HepG2 (cell line): ENCODE measurements at places on chromosomes 16 and 17. TPM values are rescaled to one million over a fixed set of nuclear protein-coding genes. Genes with fewer than 3 reads are reported as not detected.
A peak's percentile ranks its signal among the peaks of the same experiment; 100 is the strongest.

Gene KRT28
- not detected in 2 replicates for total RNA-seq

GRCh38 chr16:67750466-67750865 lies 31.4 kb upstream of the GFOD2 start:
- no peaks in the 10 kb centered on the region for H3K27me3 ChIP-seq
- no peak overlapping the region for H3K4me3 ChIP-seq
- no peak overlapping the region for H3K27ac ChIP-seq
- no peak for DNase-seq
- H3K4me1 ChIP-seq, result no peaks in the 10 kb centered on the region

GRCh38 chr17:29760279-29761039 lies 137.7 kb upstream of the CORO6 start:
- H3K4me1 ChIP-seq, result peaks cover 14% of the 10 kb centered on the region
- peak overlapping the region; percentile 61 for H3K4me3 ChIP-seq
- peak overlapping the region; percentile 64 for H3K27ac ChIP-seq
- no peaks in the 10 kb centered on the region for H3K36me3 ChIP-seq
- no peak for DNase-seq
- H3K27me3 ChIP-seq, result no peaks in the 10 kb centered on the region

DNA sequence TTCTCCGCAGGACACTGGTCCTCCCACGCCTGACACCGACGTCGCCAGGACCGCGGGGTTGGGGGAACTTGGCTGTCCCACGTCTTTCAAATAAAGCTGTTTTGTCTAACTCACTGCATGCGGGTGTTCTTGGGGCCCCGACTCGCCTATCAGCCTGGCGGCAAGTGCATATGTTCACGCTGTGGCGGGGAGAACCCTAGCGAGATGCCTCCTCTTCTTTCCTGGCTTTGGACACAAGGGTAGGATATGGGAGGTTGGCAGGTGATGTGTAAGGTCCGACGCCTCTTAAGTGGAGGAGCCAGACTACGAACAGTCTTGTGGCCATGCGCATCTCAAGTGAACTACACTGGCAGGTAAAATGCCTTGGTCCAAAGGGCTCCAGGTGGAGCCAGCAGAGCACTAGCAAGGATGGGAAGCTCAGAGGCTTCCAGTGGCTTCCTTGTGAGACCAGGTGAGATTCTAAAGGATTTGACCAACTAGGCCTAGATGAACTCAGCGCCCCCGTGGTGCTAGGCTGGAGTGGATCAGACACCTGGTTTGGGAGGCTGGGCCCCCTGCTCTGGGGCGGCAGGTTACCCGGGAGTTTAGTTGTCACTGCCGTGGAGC lies 873 bp upstream of the RPS2 start:
- H3K4me3 ChIP-seq, result peak overlapping the region; percentile 94
- H3K36me3 ChIP-seq, result peaks cover 19% of the 10 kb centered on the region; the same call in 2 of the 3 replicates
- H3K27ac ChIP-seq, result peak overlapping the region; percentile 73
- no peaks in the 10 kb centered on the region for H3K27me3 ChIP-seq
- H3K4me1 ChIP-seq, result peaks cover 41% of the 10 kb centered on the region

Gene PTX4
- total RNA-seq, result not detected in 2 replicates

Gene KRT27
- total RNA-seq, result not detected in 2 replicates

DNA sequence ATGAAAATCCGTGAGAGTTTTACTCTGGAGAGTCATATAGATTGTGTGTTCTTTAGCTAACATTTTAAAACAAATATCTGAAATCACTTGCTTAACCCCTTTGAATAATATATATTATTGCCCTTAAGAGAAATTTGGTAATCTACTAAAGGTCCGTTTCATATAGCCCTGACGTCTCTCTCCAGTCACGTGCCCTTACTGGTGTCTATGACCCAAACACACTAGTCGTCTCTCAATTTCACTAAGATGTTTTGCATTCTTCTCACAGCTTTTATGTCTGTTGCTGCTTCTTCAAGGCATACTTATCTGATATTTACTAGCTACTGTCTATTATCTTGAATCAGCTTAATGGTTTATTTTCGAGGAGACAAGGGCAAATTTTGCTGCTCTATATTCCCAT lies 409.9 kb downstream of the KCNJ18 start:
- DNase-seq, result no peak
- no peak overlapping the region for H3K27ac ChIP-seq
- no peaks in the 10 kb centered on the region for H3K36me3 ChIP-seq
- H3K4me3 ChIP-seq, result no peak overlapping the region
- H3K4me1 ChIP-seq, result no peaks in the 10 kb centered on the region
- H3K27me3 ChIP-seq, result no peaks in the 10 kb centered on the region

DNA sequence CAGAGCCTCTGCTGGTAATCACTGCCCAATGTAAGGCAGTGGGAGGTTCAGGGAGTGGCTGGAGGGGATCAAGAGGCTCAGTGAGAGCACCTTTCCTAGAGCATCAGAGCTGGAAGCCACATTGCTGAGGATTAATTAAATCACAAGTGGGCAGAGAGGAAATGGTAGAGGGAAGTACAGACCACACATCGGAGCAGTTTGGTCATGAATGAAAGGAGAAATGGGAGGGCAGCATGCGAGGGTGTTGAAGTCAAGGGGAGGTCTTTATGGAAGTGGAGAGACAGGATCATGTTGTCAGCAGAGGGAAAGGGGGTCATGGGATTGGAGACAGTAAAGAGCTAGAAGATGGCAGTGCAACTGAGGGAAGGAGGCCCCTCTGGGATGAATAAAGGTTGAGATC lies 2.3 kb downstream of the CCL17 start:
- DNase-seq, result no peak
- H3K4me1 ChIP-seq, result peaks cover 25% of the 10 kb centered on the region; the same call in 1 of the 2 replicates
- no peaks in the 10 kb centered on the region for H3K36me3 ChIP-seq
- H3K4me3 ChIP-seq, result no peak overlapping the region

Gene ZP2
- total RNA-seq, result not detected in 2 replicates

GRCh38 chr17:12600349-12600748 lies 65.3 kb upstream of the MYOCD start:
- H3K36me3 ChIP-seq, result no peaks in the 10 kb centered on the region
- no peak overlapping the region for H3K4me3 ChIP-seq
- H3K27me3 ChIP-seq, result no peaks in the 10 kb centered on the region
- no peaks in the 10 kb centered on the region for H3K4me1 ChIP-seq

GRCh38 chr16:27841911-27842310 lies 221.6 kb downstream of the GSG1L start:
- no peak for DNase-seq
- H3K27me3 ChIP-seq, result peaks cover 36% of the 10 kb centered on the region; the same call in 2 of the 3 replicates
- no peaks in the 10 kb centered on the region for H3K36me3 ChIP-seq
- H3K4me3 ChIP-seq, result no peak overlapping the region
- H3K4me1 ChIP-seq, result no peaks in the 10 kb centered on the region

- H3K27me3 ChIP-seq, result no peaks in the 10 kb centered on the region; the same call in 1 of the 2 replicates
- H3K27ac ChIP-seq, result no peak overlapping the region
- peak; percentile 43 for DNase-seq
- peaks cover 22% of the 10 kb centered on the region for H3K4me1 ChIP-seq
These were observed 62.1 kb downstream of the CRISPLD2 start for GRCh38 chr16:84881702-84882521.

GRCh38 chr16:10743227-10743609 lies 424 bp upstream of the NUBP1 start:
- peaks cover 3% of the 10 kb centered on the region for H3K36me3 ChIP-seq
- H3K4me3 ChIP-seq, result peak overlapping the region; percentile 77
- peak overlapping the region; percentile 94 for H3K27ac ChIP-seq
- no peak for DNase-seq
- H3K27me3 ChIP-seq, result no peaks in the 10 kb centered on the region; the same call in 2 of the 3 replicates

GRCh38 chr16:27921134-27921533 lies 142.4 kb downstream of the GSG1L start:
- H3K27ac ChIP-seq, result no peak overlapping the region
- no peaks in the 10 kb centered on the region for H3K4me1 ChIP-seq
- H3K4me3 ChIP-seq, result no peak overlapping the region
- DNase-seq, result no peak
- H3K36me3 ChIP-seq, result no peaks in the 10 kb centered on the region

DNA sequence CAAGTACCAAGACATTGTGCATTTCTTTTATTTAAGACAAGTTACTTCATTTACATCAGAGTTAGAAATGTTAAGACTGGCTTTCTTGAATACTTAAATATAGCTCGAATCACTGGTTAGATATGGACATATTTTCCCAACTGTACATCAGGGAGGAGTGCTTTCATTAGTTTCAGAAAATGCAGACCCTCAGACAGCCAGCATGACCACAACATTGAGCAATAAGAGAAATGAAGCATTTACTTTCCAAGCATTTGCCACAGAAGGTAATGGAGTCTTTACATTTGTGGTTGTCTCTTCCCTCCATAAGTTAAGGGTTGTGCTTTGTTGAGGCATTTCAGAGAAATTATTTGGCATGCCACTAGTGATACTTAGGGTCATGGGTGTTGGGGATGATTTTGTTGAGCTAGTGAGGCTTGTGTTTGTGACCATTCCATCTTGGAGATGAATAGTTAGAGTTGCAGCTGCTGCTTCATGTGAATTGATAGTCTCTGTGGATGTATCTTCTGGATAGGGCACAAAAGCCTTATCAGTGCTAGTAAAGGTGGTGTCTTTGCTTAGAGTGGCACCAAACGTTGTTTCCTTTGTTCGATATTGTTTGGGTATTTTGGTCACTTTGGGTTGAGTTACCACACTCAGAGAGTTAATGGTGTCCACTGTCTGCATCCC lies 2.1 kb downstream of the OMG start:
- no peak overlapping the region for H3K27ac ChIP-seq
- no peak overlapping the region for H3K4me3 ChIP-seq
- H3K36me3 ChIP-seq, result no peaks in the 10 kb centered on the region
- H3K27me3 ChIP-seq, result no peaks in the 10 kb centered on the region

GRCh38 chr17:5467416-5467815 lies 1.4 kb downstream of the DHX33 start:
- no peak for DNase-seq
- H3K27ac ChIP-seq, result peak overlapping the region; percentile 91
- H3K27me3 ChIP-seq, result no peaks in the 10 kb centered on the region; the same call in 2 of the 3 replicates
- peak overlapping the region; percentile 97 for H3K4me3 ChIP-seq

GRCh38 chr16:68272507-68273209 lies 8.3 kb downstream of the SLC7A6 start:
- H3K4me1 ChIP-seq, result peaks cover 80% of the 10 kb centered on the region
- DNase-seq, result no peak
- H3K27me3 ChIP-seq, result no peaks in the 10 kb centered on the region
- peaks cover 19% of the 10 kb centered on the region for H3K36me3 ChIP-seq
- peak overlapping the region; percentile 23 for H3K27ac ChIP-seq

Gene PIK3R6
- not detected in 2 replicates for total RNA-seq

Gene TNFSF12
- total RNA-seq, result 0.73 and 0.93 TPM in 2 replicates

Gene RHBDL3
- 0.09 TPM in 1 of 2 replicates, not detected in the other for total RNA-seq

Gene TAT
- total RNA-seq, result 1.6 and 2.2 TPM in 2 replicates

GRCh38 chr17:3795390-3796102 lies 5.4 kb downstream of the ITGAE start:
- peak; percentile 78 for DNase-seq
- no peaks in the 10 kb centered on the region for H3K27me3 ChIP-seq
- H3K36me3 ChIP-seq, result no peaks in the 10 kb centered on the region
- H3K4me3 ChIP-seq, result no peak overlapping the region; the same call in 1 of the 2 replicates

- no peak overlapping the region for H3K27ac ChIP-seq
- no peaks in the 10 kb centered on the region for H3K36me3 ChIP-seq
- H3K4me1 ChIP-seq, result peaks cover 7% of the 10 kb centered on the region
- H3K27me3 ChIP-seq, result no peaks in the 10 kb centered on the region
- no peak for DNase-seq
These were observed 60.1 kb upstream of the DYNLRB2 start for GRCh38 chr16:80480664-80481063.

- no peak overlapping the region for H3K27ac ChIP-seq
- H3K4me1 ChIP-seq, result no peaks in the 10 kb centered on the region
- H3K27me3 ChIP-seq, result no peaks in the 10 kb centered on the region; the same call in 1 of the 2 replicates
- no peak overlapping the region for H3K4me3 ChIP-seq
These were observed 7.1 kb downstream of the ASPA start for GRCh38 chr17:3482852-3483251.

Gene GAS2L2
- not detected in 2 replicates for total RNA-seq

Gene GRAP
- 0.77 and 0.90 TPM in 2 replicates for total RNA-seq

GRCh38 chr17:66337866-66338485 lies 35.6 kb downstream of the PRKCA start:
- no peaks in the 10 kb centered on the region for H3K27me3 ChIP-seq
- H3K4me3 ChIP-seq, result no peak overlapping the region
- no peak overlapping the region for H3K27ac ChIP-seq
- no peaks in the 10 kb centered on the region for H3K36me3 ChIP-seq

GRCh38 chr16:10896165-10896564 lies 19.2 kb downstream of the CIITA start:
- no peaks in the 10 kb centered on the region for H3K36me3 ChIP-seq
- H3K27ac ChIP-seq, result no peak overlapping the region
- no peak overlapping the region for H3K4me3 ChIP-seq

GRCh38 chr16:455453-455852 lies 30.0 kb downstream of the RAB11FIP3 start:
- peaks cover 37% of the 10 kb centered on the region for H3K4me1 ChIP-seq
- H3K27me3 ChIP-seq, result no peaks in the 10 kb centered on the region
- H3K27ac ChIP-seq, result no peak overlapping the region
- no peaks in the 10 kb centered on the region for H3K36me3 ChIP-seq
- H3K4me3 ChIP-seq, result no peak overlapping the region

Gene CCL1
- total RNA-seq, result not detected in 2 replicates

DNA sequence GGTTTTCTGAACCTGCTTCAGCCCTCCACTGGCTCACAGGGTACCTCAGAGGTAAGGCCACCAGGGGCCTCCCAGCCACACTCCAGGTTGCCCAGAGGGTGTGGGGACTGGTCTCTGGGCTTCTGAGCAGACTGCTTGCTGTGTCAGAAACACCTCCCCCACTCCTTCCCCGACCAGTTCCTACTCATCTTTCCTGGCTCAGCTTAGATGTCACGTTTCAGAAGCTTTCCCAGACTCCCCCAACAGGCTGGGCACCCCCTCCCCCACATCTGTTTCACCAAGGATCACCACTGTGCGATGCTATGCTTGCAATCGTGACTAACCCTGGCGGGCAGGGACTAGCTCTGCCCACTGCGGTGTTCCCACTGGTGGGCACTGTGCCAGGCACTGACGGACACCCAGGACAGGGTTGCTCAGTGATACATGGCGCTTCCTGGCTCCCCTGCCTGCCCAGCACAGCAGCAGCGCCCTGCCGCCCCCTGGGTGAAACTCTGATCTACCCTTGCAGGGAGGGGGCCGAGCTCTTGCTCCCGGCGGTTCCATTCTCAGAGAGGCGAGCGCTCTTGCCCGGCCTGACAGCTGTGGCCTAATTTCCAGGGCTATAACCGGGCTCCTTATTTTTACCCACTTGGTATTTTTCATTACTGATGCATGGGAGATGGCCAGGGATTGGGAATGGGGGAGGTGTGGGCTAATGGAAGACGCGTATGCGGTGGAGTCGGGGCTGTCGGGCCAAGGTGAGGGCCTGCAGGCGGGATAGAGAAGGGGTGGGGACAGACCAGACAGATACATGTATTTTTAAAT lies 29.4 kb upstream of the MTSS2 start:
- H3K4me1 ChIP-seq, result peaks cover 64% of the 10 kb centered on the region
- peaks cover 3% of the 10 kb centered on the region for H3K36me3 ChIP-seq
- no peaks in the 10 kb centered on the region for H3K27me3 ChIP-seq
- no peak overlapping the region for H3K4me3 ChIP-seq

GRCh38 chr16:25264597-25264996 lies 7.0 kb upstream of the ZKSCAN2 start:
- peaks cover 6% of the 10 kb centered on the region for H3K4me1 ChIP-seq
- no peak for DNase-seq
- no peaks in the 10 kb centered on the region; the same call in 1 of the 2 replicates for H3K36me3 ChIP-seq
- H3K27ac ChIP-seq, result no peak overlapping the region
